ENCODE measurements at places on chromosomes 7 and 10. TPM values are rescaled to one million over a fixed set of nuclear protein-coding genes. Genes with fewer than 3 reads are reported as not detected.

GRCh38 chr7:46428295-46428694 is 507.2 kb upstream of the IGFBP3 start:
- no peak for DNase-seq

Gene LRRC18
- not detected for total RNA-seq

- no peak for DNase-seq
Measured at GRCh38 chr10:299512-299911, 164.3 kb downstream of the ZMYND11 start.

DNA sequence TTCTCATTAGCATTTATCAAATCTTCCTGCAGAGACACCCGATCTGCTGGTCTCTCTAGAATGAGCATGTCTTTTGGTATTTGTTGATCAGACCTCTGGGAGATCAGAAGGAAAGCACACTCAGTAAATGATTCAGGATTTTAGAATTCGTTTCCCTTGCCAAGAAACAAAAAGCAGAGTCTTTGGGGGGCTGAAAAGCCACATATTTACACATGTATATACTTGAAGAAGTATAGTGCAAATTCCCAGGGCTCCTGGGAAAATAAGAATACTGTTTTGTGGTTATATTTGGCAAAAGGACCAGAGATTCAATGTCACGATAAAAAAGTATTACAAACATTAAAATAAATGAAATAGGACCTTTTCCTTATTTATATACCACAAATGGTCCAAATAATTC is 100.2 kb downstream of the AGMO start:
- no peak for DNase-seq

GRCh38 chr7:94739180-94739579 is 83.2 kb upstream of the SGCE start:
- no peak for DNase-seq

DNA sequence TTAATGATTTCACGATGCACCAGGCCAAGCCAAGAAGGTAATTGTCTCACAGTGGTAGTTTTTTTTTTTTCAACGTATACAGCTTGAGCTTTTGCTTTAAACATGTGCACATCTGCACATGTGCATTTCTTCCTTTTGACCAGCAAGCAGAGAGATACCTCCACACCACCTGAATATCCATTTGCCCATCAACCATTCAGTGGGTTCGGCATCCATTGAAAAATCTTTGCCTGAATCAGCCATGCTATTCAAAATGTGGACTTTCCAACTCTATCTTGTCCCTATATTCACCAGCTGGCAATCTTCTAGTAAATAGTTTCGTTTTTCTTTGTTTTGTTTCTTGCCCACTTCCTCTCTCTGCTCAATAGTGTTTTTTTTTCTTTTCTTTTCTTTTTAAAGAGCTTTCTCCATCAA is 7.7 kb upstream of the TRA2A start:
- DNase-seq = no peak

Gene ELFN1
- 17.5 TPM for total RNA-seq

Gene SCIN
- total RNA-seq = 0.30 TPM

Gene CALML5
- not detected for total RNA-seq

DNA sequence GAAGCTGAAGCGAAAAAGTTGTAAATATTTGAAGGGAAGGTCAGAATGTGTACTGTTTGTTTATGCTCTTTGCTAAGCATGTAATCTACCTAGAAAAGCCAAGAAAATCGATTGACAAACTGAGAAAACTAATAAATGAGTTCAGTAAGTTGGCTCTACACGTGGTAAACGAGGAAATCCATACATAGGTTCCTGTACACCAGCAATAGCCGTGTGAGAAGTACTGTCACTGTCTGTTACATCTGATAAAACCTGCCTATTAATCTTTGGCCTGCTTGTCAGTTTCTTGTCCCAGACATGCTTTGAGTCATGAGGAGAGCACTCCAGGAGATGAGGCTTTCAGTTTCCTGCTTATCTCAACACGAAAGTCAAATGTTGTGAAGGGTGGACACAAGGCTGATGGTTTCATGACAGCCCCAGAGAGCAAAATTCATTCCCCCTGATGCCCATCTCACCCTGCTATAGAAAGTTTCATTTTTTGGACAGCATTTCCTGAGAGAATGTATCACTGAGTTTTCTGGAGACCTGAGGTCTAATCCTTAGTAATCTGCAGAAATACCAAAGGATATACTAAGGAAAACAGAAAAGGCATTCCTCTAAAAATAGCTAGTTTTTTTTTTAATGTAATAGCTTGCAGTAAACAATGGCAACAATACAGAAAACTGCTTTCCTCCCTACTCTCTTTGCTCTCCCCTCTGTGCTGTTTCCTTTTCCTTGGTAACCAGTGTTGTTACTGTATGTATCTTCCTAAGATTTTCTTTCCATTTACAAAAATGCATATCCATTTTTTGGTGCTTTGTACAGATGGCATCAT is 18.8 kb downstream of the BMPR1A start:
- DNase-seq = no peak
